ENCODE measurements at places on chromosomes 12 and 14. TPM values are rescaled to one million over a fixed set of nuclear protein-coding genes. Genes with fewer than 3 reads are reported as not detected.

Gene CACNA2D4
- 1.7 TPM for total RNA-seq

Gene CRIP1
- 260 TPM for total RNA-seq

Gene NTF3
- not detected for total RNA-seq

Gene CIT
- total RNA-seq: 54.2 TPM

- no peaks in the 10 kb centered on the region for H3K27me3 ChIP-seq
- DNase-seq: no peak
- no peak overlapping the region for H3K27ac ChIP-seq
These were observed 120.2 kb upstream of the DNM1L start for GRCh38 chr12:32558903-32559302.

GRCh38 chr12:108511633-108512540 is 3.2 kb upstream of the FICD start:
- DNase-seq: peak; percentile 50
- H3K36me3 ChIP-seq: no peaks in the 10 kb centered on the region
- H3K4me3 ChIP-seq: no peak overlapping the region
- H3K27ac ChIP-seq: no peak overlapping the region
- H3K27me3 ChIP-seq: no peaks in the 10 kb centered on the region
- peaks cover 19% of the 10 kb centered on the region for H3K4me1 ChIP-seq

Gene GLTP
- 26.6 TPM for total RNA-seq

Gene TPH2
- total RNA-seq: not detected

DNA sequence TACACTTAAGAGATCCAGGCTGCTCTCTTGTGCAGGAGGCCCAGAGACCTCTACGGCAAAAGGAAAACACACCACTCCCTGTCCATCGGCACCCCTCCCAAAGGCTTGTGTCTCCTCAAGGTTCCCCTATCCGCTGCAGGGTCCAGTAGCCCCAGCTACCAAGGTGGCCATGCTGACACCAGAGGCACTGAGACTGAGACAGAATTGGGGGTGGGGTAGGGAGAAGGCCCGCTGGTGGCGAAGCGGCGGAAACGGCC is 590 bp downstream of the DDIT3 start:
- H3K36me3 ChIP-seq: peaks cover 26% of the 10 kb centered on the region
- no peaks in the 10 kb centered on the region for H3K27me3 ChIP-seq
- peak overlapping the region; percentile 79 for H3K27ac ChIP-seq
- H3K4me1 ChIP-seq: peaks cover 53% of the 10 kb centered on the region

- no peak overlapping the region for H3K27ac ChIP-seq
- H3K36me3 ChIP-seq: no peaks in the 10 kb centered on the region
These were observed 57.6 kb upstream of the GALNT9 start for GRCh38 chr12:132386926-132387497.

DNA sequence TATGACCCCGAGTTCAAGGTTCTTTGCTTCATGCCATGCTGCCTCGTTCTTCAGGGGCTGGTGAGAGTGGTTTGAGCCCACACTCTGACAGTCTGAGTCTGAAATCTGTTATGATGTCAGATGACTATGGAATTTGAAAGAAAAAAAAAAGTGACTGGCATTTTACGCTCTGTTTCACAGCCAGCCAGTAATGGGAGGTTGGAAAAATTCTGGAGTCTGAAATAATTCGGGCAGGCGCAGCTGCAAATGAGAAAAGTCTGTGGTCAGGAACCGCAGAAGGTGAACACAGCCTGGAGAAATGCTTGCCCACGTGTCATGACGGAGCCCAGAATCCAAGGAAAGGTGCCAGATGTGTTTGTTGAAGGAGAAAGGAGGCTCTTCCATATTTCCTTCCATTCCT is 269.8 kb upstream of the PWP1 start:
- no peak for DNase-seq
- no peaks in the 10 kb centered on the region for H3K4me1 ChIP-seq
- H3K27me3 ChIP-seq: no peaks in the 10 kb centered on the region
- H3K4me3 ChIP-seq: no peak overlapping the region
- no peaks in the 10 kb centered on the region for H3K36me3 ChIP-seq

- peak overlapping the region; percentile 7 for H3K4me3 ChIP-seq
- peaks cover 78% of the 10 kb centered on the region for H3K4me1 ChIP-seq
- H3K36me3 ChIP-seq: no peaks in the 10 kb centered on the region
- peak overlapping the region; percentile 88 for H3K27ac ChIP-seq
- peak; percentile 94 for DNase-seq
These were observed 13.0 kb downstream of the ZFP36L1 start for GRCh38 chr14:68779761-68780323.

Gene LTA4H
- 163 TPM for total RNA-seq

DNA sequence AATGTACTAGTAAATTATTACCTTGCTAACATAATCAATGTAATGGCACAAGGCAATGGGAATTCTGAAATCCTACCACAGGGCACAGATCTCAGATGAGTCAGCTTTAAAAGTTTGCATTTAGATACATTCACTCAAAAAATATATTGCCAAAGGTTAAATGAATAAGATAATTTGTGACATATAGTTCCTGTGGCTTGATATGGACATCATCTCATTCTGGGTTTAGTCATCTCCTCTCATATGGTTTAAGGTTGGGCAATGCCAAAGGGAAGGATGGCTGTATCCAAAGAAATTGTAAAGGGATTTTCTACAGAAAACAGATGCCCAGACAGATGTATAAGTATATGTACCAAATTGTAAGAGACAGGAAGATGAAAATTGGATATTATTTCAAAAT is 1065.0 kb downstream of the LRFN5 start:
- no peaks in the 10 kb centered on the region for H3K27me3 ChIP-seq
- DNase-seq: no peak
- no peaks in the 10 kb centered on the region for H3K36me3 ChIP-seq
- no peaks in the 10 kb centered on the region for H3K4me1 ChIP-seq
- H3K27ac ChIP-seq: no peak overlapping the region
- H3K4me3 ChIP-seq: no peak overlapping the region

- no peaks in the 10 kb centered on the region for H3K27me3 ChIP-seq
- DNase-seq: no peak
- no peaks in the 10 kb centered on the region for H3K4me1 ChIP-seq
- no peak overlapping the region for H3K4me3 ChIP-seq
- no peak overlapping the region for H3K27ac ChIP-seq
- no peaks in the 10 kb centered on the region for H3K36me3 ChIP-seq
These were observed 4.1 kb upstream of the CCER1 start for GRCh38 chr12:90959032-90959431.
